ENCODE measurements at places on chromosomes 5 and 9.

GRCh38 chr5:175107865-175108264 is 336.1 kb downstream of the DRD1 start:
- DNase-seq = no peak

- DNase-seq = no peak
Observed at GRCh38 chr5:122319897-122320296, 7.9 kb downstream of the SNCAIP start.

GRCh38 chr9:92151691-92152393 is 36.6 kb upstream of the SPTLC1 start:
- DNase-seq = no peak

- no peak for DNase-seq
Observed at GRCh38 chr9:120911295-120911837, 15.2 kb downstream of the TRAF1 start.
